ENCODE measurements at places on chromosomes 2 and 18.

DNA sequence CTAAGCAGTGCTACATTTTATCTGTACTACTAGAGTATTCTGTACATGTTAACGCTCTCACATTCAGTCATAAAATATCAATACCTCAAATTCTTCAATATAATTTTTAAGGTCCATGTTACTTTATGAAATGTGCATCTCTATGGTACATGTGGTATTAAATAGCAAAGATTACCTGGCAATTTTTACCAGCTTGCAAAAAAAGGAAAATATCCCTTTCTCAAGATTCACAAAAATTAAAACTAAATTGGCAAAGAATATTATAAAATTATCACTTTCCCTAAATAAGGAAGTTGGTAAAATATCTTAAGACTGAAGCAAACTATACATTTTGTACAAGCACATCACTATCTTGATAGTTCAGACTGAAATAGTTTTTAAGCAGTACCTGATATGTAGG, 115.0 kb upstream of the RNU4ATAC start:
- H3K4me3 ChIP-seq, result no peak overlapping the region
- no peaks in the 10 kb centered on the region for H3K4me1 ChIP-seq
- DNase-seq, result no peak
- peaks cover 5% of the 10 kb centered on the region for H3K36me3 ChIP-seq
- no peaks in the 10 kb centered on the region for H3K27me3 ChIP-seq

- no peak overlapping the region for H3K4me3 ChIP-seq
- DNase-seq, result no peak
- no peaks in the 10 kb centered on the region for H3K27me3 ChIP-seq
These were observed 44.9 kb upstream of the PELI1 start for GRCh38 chr2:64189167-64189566.

DNA sequence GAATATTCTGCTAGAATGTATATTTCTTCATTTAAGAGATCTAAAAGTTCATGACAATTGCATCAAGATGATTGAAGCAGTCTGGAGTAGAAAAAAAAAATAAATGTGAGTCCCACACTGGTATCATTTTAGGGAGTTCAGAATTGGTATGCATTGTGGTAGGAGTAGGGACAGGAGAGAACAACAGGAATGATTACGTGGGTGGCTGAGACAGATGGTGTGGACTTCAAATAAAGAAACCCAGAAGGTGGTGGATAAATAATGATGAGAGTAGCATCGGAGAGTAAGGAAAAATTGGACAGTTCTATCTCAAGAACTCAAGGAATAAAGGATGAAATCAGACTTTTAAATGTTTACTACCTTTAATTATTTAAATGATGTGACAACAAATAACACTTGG, 289.6 kb downstream of the GALNT13 start:
- no peaks in the 10 kb centered on the region for H3K36me3 ChIP-seq
- no peak for DNase-seq
- peaks cover 14% of the 10 kb centered on the region for H3K4me1 ChIP-seq
- no peak overlapping the region for H3K4me3 ChIP-seq
- no peak overlapping the region for H3K27ac ChIP-seq

- H3K36me3 ChIP-seq, result no peaks in the 10 kb centered on the region
- no peak overlapping the region for H3K4me3 ChIP-seq
- DNase-seq, result no peak
- no peaks in the 10 kb centered on the region for H3K4me1 ChIP-seq
These were observed 12.3 kb upstream of the PLEK start for GRCh38 chr2:68352651-68353391.

GRCh38 chr18:59208602-59209125, 11.3 kb upstream of the GRP start:
- peaks cover 84% of the 10 kb centered on the region for H3K27me3 ChIP-seq
- no peak overlapping the region for H3K4me3 ChIP-seq
- no peak for DNase-seq
- H3K4me1 ChIP-seq, result peaks cover 13% of the 10 kb centered on the region
- no peak overlapping the region for H3K27ac ChIP-seq

Measured in Calu3 (cell line).